ENCODE measurements at places on chromosomes 3 and 15.
A peak's percentile ranks its signal among the peaks of the same experiment; 100 is the strongest.

GRCh38 chr15:63678393-63678792 is 81.2 kb downstream of the FBXL22 start:
- DNase-seq, result no peak

GRCh38 chr15:81043281-81043934 is 42.7 kb downstream of the TLNRD1 start:
- no peak for DNase-seq

DNA sequence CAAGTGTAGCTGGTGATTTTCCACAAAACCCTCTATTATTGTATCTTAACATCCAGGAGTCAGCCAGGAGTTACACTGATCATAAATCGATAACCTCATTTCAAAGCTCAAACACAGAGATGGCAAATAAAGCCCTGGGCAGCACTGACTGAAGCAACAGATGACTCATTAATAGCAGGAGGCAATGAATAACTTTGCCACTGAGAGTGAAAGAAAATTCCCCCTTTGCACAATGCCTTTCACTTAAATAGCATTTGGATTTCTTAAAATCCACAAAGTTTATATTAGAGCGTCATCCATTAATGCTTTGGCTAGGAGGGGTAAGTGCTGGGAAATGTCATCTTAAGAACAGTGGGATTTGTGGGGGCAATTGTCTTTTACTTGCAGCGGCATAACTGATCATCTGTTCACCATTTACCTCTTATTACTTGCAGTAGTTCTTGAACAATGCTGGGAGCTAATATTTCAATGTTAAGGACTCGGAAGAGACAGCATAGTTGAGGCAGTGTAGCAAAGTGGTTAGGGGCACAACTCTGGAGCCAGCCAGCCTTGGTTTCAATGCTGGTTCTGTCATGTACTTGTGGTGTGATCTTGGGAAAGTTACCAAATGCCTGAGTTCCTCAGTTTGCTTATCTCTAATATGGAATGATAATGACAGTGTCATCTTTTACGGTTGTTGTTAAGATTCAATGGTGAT is 630.4 kb upstream of the TBL1XR1 start:
- DNase-seq, result no peak

- DNase-seq, result no peak
Observed at GRCh38 chr3:107942244-107942643, 148.6 kb downstream of the CD47 start.

GRCh38 chr3:126117786-126118185 is 33.9 kb upstream of the SLC41A3 start:
- DNase-seq, result peak; percentile 2

DNA sequence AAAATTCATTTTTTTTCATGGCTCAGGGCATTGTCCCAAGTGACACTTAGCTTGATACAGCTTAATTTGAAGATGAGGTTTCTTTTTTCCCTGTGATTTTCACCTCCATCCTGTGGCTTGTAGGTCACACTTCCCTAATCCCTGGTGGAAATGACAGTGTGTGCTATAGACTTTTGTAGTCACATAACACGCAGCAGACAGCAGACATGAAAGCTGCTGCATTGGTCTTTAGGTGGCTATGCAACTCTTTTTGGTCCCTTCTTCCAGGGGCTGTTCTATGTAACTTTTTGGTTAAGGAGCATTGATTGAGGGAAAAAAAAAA is 38.8 kb downstream of the TRAK1 start:
- no peak for DNase-seq

DNA sequence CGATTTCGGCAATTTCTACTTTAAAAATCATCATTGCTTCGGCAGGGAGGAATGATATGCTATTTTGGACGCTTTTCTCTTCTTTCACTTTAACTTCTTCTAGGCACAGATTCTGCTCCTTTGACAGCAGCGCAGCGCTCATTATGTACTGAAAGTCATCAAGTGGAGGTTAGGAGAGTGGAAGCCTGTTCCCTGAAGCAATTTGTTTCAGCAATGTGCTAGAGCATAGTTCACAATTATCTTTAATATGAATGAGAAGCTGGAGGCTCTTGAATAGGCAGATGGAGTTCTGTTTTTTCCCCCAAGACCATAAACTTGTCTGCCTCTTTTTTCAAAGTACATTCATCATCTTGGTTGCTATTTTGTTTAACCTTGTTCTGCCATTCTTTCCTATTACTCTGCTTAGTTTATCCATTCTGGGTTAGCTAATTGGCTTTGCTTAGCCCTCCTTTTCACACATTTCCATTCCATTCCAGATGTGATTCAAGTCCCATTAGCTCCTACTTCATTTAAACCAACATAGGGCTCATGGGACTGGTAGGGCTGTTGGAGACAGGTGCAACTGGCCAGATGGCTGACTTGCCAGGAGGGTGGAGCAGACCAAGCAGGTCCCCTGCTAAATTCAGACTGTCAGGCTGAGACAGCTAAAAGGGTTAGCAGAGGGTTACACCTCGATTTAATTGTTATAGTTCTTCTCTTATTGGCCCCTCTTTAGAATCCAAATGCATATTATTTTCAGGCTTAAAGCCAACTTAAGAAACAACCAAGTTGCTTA is 534.7 kb upstream of the CBLB start:
- no peak for DNase-seq

DNA sequence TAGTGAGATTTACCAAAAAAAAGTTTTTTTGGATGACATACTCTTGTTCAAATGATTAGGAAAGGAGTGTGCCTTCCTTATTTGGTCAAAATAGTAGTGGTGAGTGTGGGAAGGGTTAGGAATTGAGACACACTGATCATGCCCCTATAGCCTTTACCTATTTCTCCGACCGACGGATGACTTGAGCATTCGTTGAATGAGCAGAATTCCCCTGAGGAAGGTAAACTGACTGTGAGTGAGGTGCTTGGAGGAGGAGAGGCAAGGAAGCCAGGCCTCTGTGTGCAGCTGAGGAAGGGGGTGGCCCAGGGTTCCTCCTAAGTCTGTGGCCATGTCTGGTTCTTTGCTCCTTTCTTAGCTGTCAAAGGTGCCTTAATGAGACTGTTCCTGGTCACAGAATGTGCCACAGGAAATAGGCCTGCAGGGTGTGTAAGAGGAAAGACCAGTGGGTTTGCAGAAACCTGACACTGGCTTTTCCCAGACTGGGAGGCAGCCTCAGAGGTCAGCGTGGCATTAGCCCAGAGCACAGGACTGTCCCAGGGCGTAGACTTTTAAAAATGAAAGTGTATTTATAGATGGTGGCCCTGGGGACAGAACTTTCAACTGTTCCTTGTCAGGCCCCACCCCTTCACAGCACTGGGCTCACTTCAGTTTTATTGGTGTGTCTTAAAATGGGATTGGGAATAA is 307.7 kb upstream of the C2CD4B start:
- no peak for DNase-seq

DNA sequence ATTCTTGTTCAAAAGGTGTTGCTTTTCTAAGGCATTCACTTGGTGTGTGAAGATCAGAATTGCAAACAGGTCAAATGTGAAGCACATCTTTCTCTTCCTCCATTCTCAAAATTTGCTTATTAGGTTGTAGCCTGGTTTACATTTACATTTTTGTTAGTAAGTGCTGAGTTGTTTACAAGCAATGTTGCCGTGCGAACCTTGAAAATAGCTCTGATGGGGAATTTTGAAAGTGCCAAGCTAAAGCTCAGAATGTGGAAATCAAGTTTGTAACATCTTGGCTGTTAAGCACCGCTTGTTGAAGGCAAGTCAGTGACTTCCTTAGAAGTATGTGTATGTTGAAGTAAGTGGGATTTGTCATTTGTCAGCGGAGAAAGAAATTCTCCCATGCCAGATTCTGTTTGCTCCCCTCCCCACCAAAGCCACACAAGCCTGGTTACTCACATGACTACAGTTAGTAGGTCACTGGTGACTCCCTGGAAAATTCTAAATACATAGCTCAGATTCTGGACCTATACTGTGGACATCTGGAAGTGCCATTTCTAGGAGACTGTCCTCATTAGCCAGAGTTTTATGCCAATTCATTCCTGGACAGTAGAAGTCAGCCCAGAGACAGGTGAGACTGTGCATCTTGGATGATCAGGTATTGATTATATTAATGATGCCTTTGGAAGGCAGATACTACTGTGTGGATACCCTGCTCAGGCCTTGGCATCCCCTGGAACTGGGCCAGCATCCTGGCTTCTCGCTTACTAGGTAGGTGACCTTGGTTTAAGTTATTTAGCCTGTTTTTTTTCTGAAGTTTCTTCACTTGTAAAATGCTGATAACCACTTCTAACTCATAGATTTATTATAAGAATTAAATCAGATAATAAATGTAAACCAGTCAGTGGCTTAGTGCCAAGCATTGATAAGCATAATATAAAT is 390.6 kb upstream of the SEMA6D start:
- DNase-seq, result no peak

- DNase-seq, result no peak
Observed at GRCh38 chr3:157388976-157389375, 47.7 kb upstream of the PTX3 start.

GRCh38 chr15:90035095-90035839 is 34.1 kb downstream of the ZNF710 start:
- no peak for DNase-seq

DNA sequence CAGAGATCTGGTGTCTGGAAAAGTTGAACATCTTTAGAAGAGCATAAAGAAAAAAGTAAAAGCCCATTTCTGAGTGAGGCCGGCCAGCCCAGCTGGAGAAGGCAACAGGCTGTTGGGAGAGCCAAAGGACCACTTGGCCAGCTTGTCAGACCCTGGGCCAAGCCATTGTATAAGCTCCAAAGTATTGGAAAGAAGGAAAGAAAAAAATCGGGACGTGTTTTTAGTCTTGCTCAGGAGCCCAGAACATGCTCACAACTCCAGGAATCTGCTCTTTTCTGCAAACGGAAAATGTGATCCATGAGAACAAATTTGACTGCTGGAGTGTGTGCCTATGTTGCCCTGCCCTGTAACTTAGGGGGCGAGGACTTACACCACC is 10.4 kb upstream of the CLPX start:
- no peak for DNase-seq

DNA sequence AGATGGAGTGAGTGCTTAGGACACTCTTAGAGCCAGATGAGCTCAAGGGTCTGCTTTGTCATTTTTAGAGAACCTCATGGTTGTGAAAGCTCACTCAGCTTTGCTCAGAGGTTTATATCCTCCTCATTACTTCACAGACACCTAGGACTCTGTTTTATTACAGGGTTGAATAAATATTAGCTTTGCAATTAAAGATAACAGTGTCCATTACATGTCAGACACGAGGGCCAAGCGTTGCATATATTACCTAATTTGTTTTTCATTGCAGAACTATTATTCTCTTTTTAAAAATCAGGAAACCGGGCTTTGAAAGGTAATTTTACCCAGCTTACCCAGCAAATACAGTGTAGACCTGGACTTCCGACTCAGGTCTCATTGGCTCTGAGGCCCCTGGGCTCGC is 16.1 kb downstream of the MAP6D1 start:
- no peak for DNase-seq

GRCh38 chr15:34721802-34722438 is 32.9 kb downstream of the GJD2 start:
- no peak for DNase-seq

- DNase-seq, result no peak
Observed at GRCh38 chr3:108599677-108600409, 10.3 kb downstream of the DZIP3 start.

DNA sequence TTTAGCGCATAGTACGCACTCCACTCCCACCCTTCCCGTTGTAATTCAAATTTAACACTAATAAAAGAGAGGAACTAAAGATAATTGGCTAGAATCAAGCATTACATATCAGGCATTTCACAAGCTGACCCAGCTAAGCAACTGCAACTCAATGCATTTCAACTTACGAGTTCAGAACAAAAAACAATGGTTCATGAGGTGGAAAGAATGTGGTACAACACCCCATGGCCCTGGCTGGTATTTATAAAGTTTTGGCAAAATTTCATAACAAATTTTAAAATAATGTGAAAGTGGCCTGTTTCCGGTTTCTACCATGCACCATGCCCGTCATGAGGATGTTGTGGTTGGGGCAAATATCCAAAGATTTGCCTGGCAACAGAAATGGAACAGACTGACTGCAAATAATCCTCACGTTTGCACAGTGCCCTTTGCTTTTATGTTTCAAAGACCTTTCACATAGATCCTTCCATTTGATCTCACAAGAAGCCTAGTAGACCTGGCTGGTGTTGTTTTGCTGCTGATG is 455.3 kb upstream of the NR2F2 start:
- DNase-seq, result no peak

DNA sequence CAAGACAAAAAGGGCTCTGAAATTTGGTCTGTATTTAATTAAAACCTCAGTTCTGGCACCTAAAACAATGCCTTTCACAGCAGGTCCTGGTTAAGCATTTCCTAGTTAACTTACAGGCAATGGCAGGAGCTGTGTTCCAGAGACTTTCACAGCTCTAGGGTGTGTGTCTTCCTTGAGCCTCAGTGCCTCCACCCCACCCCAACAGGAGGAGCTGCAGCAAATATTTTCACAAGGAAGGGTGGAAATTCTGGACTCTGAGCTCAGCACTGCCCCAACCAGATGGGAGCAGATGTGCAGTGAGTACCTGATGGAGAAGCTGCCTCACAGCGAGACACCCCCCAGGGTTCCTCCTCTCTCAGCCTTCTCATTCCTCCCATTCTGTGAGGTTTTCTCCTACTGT is 106.3 kb upstream of the SPATA12 start:
- DNase-seq, result no peak

DNA sequence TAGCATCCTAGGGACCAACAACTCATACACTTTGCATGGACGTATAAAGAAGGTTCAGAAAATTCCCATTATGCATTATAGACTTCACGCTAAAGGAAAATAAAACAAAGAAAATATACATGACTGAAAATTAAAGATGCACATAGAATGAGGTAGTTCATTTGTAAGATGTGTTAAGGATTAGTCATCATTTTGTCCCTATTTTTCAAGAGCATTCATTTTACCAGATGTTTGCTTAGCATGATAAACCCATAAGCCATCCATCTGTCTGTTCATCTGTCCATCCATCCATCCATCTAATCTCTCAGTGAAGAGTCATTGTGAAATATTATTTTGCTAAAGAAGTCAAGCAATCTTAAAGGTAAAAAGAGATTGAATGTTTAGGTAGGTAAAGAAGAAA is 80.3 kb downstream of the TFG start:
- no peak for DNase-seq

GRCh38 chr3:10883478-10884234 is 67.6 kb downstream of the SLC6A11 start:
- no peak for DNase-seq

- DNase-seq, result no peak
Observed at GRCh38 chr3:3735919-3736318, 63.3 kb upstream of the LRRN1 start.

- no peak for DNase-seq
Observed at GRCh38 chr15:27576576-27576975, 522.5 kb downstream of the OCA2 start.

GRCh38 chr3:158717576-158717975 is 14.7 kb downstream of the RARRES1 start:
- DNase-seq, result no peak

- DNase-seq, result no peak
Observed at GRCh38 chr15:90845201-90845949, 23.0 kb upstream of the FURIN start.

DNA sequence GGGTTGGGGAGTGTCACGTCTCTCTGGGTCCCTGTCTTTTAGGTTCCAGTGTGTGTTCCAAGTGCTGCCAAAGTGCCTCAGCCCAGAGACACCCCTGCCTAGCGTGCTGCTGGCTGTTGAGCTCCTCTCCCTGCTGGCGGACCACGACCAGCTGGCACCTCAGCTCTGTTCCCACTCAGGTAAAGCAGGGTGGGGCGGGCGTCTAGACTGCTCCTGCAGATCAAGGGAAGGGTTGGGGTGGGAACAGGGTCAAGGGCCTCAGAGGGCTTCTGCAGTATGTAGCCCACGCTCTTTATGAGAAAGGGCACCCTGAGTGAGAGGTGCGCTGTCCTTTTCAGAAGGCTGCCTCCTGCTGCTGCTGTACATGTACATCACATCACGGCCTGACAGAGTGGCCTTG is 17.2 kb downstream of the ATRIP start:
- DNase-seq, result no peak

- DNase-seq, result no peak
Observed at GRCh38 chr3:48215019-48215418, 8.3 kb upstream of the CAMP start.

All from T-helper 17 cell (primary cell).